ENCODE measurements at places on chromosomes 16 and 17. TPM values are rescaled to one million over a fixed set of nuclear protein-coding genes. Genes with fewer than 3 reads are reported as not detected.

DNA sequence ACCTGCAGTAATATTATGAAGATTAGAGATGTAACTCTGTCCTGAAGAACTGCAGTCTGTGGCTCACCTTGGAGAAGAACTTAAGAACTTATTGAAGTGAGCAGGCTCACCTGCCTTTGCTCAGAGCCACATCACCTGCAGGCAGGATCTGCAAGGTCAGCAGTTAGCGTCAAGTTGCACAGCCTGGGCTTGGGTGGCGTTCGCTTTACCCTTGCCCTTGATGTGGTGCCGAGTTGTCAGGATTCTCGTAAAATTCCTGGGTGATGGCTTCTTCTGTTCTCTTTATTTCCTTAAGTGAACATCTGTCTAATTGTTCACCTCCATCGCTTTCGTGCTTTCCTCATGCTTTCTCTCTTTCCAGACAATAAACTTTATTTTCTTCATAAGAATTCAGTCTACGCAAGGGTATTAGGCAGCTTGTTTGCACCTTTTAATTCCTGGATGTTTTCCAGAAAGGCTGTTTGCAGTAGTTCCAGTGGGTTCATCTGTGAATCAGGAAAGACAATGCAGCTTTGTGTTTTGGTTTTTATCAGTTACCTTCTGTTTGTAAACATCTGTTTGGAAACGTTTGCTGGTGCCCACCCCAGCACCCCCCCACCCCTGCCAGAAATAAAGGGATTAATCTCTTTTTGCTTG is 254.3 kb downstream of the WWOX start:
- DNase-seq, result no peak

GRCh38 chr16:27826081-27826892 is 237.2 kb downstream of the GSG1L start:
- no peak for DNase-seq

The TPPP3 gene
- 0.29 TPM for polyA plus RNA-seq

DNA sequence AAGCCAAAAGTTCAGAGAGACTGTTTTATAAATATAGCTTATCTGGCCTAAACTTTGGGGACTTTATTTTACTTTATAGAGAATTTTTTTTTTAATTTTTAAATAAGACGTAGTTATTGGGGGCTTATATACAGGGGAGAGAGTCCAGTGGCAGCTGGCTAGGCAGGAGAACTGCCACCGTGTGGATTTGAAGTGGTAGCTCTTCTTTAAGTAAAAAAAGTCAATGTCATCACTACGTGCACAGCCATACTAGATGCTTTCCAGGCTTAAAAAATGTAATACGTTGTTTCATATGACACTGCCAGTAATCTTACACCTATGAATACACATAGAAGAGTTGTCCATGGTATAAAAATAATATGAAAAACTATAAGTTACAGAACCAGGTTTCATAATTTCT is 31.9 kb upstream of the ANKFY1 start:
- no peak for DNase-seq

DNA sequence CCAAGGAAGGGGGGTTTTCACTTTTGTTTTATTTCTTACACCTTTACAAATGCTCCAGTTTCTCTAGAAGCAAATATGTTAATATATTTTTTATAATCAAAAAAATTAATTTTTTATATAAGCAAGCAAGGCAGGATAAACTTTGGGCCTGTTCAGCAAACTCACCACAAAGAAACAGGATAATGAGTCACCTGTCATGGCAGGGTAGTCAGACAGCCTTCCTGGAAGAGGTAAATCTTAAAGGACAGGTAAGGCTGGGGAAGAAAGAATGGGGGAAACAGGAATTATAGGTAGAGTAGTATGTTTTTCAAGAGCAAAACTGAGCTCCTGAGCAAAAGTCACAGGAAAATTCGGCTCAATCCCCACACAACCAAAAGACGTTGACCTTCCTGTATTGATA is 186.3 kb upstream of the SOX9 start:
- DNase-seq, result no peak

The LHX1 gene
- not detected for polyA plus RNA-seq

DNA sequence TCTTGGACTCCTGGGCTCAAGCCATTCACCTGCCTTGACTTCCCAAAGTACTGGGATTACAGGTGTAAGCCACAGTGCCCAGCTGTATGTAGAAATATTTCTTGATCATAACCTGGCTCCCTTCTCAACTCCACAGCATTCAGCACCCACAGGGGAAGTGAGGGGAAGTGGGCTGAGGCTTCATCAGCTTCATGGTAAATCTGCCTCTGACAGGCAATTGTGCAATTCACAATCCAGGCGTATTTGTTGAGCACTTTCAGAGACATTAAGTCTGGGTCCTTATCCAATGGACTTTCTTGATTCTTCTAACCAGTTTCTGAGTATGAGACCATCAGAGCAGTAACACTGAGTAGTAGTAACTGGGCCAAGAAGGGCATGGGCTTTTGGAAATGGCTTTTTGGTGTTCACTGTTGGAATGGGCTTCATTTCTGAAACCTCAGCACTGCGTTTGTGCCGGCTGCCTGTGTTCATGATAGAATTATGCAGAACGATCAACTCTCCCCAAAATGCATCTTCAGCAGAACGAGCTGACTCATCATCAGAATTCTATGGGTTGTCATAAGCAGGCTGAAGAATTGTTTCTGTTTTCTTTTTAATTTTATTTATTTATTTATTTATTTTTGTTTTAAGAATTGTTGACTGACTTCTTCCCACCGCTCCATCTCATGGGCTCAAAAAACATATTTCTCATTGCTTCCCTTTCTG is 28.9 kb downstream of the FAM20A start:
- DNase-seq, result no peak

The CCDC78 gene
- 15.9 TPM for polyA plus RNA-seq

The VPS9D1 gene
- 24.0 TPM for polyA plus RNA-seq

The DUS1L gene
- polyA plus RNA-seq, result 241 TPM

DNA sequence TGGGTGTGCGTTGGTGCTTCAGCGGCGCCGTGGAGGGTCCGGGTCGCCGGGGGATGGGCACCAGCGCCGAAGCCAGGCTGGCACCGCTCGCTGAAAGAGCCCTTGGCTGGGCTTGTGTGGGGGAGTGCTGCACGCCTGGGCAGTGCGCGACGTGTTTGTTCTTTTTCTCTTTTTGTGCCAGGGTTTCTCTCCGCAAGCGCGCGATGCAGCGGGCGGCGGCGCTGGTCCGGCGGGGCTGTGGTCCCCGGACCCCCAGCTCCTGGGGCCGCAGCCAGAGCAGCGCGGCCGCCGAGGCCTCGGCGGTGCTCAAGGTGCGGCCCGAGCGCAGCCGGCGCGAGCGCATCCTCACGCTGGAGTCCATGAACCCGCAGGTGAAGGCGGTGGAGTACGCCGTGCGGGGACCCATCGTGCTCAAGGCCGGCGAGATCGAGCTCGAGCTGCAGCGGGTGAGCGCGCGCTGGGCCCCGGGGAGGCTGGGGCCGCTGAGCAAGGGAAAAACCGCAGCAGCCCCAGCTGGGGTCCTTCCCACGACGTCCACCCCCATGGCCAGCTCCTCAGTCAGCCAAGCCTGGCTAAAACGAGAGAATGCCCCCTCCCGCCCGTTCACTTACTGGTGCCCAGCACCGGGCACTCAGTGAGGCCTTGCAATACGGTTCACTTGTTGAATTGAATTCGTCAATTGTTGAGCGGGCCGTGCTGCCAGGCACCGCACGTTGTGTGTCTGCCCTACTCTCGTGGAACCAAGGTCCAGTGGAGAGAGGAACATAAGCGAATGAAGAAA is 541 bp downstream of the GPT2 start:
- no peak for DNase-seq

DNA sequence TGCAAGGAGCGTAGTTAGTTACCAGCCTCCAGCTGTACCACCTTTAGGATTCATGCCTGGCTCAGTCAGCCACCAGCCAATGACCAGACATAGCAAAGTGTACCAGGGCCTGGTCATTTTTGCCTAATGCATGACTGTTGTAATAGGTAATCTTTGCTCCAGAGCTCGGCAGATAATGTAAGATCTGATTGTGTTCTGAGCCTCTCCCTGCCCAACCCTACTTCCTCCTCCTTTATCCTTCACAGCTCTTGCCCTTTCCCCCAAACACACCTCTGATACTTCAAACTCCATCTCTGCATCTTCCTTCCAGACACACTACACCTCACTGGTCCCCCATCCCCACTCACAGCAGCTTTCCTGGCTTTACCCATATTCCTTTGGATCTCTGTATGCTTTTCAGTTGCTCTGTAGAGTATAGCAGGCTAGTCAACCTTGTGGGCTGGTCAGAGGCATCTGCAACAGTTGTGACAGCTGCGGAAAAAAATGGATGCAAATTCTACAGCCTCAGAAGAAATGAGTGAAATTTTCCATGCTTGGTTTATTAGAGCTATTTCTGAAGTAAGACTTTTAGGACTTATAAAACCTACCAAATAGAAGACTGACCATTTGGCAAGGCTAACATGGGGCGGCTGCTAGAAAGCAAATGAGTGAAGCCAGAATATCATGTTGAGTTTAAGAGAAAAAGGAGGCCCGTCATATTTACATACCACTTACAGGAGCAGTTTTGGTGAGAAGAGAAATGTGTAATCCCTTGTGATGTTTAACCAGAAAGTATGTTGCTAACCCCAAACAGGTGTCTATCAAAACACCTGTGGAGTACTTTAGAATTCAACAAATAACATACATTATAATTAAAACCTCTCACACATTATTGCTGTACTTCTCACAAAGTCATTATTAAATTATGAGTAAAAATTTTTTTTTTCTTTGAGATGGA is 19.9 kb upstream of the C16orf87 start:
- DNase-seq, result no peak

DNA sequence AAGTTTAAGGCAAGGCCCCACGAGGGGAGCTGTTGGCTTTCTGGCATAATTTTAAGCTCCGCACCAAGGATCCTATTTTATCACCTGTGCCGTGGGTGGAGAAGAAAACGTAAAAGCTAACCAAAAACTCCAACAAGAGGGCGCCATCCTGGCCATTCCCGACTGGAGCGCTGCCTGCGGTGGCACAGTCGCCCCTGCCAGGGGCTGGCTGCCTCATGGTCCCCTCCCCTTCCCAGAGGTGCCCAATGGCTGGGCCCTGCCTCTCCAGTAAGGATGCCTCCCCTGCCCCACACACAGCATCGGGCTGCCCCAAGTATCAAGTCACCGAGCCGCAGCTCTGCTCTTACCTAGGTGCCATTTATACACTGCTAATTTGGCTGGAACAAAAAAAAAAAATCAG is 36.3 kb downstream of the ZDHHC7 start:
- no peak for DNase-seq

The INCA1 gene
- 0.45 TPM for polyA plus RNA-seq

The TBKBP1 gene
- 8.4 TPM for polyA plus RNA-seq

GRCh38 chr17:9643611-9644010 is 1.7 kb upstream of the USP43 start:
- DNase-seq, result no peak
